ENCODE measurements at places on chromosomes 4 and X.

DNA sequence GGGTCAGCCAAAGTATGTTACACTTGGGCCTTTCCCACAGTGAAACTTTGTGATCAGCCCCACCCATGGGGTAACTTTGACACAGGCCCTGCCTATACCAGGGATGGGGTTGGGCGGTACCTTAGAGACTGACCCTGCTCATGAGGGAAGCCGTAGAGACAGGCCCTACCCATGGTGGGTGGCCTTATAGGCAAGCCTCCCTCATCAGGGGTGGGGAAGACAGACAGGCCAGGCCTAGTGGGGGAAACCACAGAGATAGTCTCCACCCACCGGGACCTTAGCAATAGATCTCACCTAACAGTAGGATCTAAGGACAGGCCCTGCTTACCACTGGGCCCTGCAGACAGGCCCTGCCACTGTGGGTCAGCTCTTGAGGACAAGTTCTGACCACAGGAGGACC is 6.8 kb downstream of the PLP2 start:
- no peak for DNase-seq

GRCh38 chr4:98203332-98204235 is 57.6 kb upstream of the RAP1GDS1 start:
- no peak for DNase-seq

DNA sequence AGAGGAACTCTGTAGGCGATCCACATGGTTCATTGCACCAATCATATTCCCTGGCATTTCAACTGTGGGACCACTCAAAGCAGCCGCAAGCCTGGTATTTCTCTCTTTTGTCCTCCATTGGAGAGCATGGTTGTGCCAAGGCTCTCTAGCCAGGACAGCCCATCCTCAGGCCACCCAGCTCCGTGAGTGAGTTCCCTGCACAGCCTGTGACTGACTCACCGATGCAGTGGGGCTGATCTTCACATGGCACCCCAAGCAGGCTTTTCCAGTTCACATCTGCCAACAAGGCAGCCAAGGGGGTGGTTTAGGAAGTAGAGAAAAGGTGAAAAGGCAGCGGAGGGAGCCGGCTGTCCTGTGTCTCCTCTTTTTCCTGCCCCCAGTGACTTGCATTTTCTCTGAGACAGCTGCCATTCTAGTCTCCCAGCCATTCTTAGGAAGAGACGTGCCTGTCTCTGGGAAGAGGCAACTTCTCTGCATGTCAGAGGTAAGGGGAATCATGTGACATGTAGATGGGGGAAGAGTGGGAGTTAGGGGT is 69.2 kb downstream of the MID1IP1 start:
- no peak for DNase-seq

GRCh38 chr4:31844350-31844749 is 1124.2 kb downstream of the PCDH7 start:
- DNase-seq, result no peak

GRCh38 chr4:38717604-38718003 is 53.6 kb downstream of the KLF3 start:
- no peak for DNase-seq

DNA sequence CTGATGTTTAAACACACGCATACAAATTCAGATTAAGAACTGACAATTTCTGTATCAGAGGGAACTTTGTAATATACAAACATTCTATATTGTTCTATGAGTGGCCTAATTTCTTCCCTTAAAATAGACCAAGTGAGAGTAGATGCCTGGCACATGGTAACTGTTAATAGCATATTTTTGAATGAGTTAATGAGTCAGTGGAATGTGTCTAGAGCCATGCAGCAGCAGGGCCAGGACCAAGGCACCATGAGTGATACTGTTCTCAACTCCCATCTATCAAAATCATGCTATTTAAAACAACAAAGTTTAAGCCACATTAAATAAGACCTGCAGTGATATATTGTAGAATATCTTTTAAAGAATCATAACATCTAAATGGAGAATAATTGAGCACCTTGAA is 98.3 kb downstream of the ARHGAP24 start:
- DNase-seq, result no peak

DNA sequence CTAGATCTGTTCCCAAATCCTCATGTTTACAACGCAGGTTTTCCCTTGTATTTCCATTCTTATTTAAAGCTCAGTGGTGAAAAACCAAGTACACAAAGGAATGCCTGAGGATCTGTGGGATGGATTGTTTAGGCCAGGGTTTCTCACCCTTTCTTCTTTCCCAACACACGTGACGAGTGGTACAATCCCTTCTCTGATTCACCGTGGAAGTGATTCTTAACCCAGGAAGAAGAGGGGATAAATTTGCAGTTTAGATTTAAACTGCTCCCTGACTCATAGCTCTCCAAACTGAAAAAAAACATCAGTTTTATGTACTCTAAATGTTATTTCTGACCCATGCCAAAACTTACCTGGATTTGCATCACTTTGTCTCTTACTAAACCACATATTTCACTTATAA is 17.0 kb downstream of the PAQR3 start:
- no peak for DNase-seq

- DNase-seq, result no peak
These were observed 3.9 kb upstream of the SULT1B1 start for GRCh38 chr4:69764311-69764710.

GRCh38 chrX:3286196-3286945 is 60.1 kb downstream of the MXRA5 start:
- no peak for DNase-seq

DNA sequence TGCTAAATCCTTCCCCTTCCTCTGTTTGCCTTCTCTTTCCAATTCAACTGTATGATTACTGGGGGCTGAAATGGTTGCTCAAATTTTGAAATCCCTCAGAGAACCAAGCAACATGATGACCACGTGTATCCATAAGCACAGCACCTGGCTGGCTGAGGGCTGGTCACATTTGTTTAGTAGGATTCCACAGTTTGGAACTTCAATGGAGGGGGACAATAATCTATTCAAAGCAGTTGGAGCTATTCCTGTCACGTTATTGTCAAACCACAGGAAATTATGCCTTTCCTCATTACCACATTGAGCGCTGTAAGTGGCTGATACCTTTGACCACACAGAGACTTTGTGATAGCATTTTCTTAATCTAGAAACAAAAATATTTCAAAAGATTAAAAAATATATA is 7.0 kb downstream of the TMSB4X start:
- no peak for DNase-seq

DNA sequence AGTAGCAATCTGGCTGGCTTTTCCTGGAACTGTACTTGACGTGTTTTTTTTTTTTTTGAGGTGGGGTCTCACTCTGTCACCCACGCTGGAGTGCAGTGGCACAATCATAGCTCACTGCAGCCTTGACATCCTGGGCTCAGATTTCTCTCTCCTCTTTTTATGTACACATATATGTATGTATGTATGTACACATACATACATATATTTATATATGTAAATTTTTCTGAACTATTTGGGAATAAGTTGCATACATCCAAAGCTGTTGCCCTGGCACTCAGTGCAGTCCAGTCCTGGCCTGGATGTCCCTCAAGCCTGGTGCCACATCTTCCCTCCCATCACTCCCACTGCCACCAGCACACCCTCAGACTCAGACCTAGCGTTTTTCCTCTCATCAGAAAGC is 89.0 kb upstream of the SHISA3 start:
- no peak for DNase-seq

DNA sequence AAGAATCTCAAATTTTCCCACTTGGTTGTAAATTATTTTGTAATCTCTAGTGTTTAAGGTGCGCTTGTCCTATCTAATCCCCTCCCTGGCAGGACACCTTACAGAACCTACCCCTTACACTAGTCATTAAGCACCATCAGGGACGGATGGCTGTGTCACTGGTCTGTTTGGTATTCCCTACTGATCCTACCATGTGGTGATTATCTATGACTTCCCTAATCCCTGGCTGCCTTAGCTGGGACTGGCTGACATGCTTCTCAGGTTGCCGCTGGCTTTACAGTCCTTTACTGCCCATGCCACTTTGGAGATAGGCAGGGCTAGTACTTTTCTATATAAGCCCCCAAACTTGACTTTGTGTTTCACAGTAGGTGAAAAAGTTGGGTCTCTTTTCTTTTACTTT is 58.6 kb downstream of the ELOVL6 start:
- no peak for DNase-seq

- no peak for DNase-seq
These were observed 26.6 kb upstream of the MAML3 start for GRCh38 chr4:140180577-140180976.

- DNase-seq, result no peak
These were observed 5.5 kb downstream of the CASP3 start for GRCh38 chr4:184643731-184644130.

- DNase-seq, result no peak
These were observed 158.1 kb downstream of the DTHD1 start for GRCh38 chr4:36439556-36439955.

GRCh38 chr4:61011051-61011450 is 189.1 kb upstream of the ADGRL3 start:
- no peak for DNase-seq

DNA sequence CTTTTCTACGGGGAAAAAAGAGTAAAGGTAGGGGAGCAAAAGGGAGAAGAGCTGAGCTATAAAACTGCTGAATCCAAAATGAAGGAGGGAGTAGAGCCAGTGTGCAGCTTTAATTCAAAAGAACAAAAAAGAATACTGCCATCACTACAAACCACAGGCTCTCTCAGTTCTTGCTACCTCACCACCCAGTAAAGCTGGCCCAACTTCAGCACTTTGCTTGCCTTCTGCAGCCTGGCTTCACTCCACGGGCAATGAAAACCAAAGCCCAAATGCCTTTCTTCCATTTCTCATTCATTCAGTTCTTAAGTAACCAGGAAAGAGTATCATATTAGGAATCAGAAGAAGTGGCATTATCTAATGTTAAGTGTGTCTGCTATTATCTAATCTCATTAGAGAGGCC is 376.8 kb downstream of the BCOR start:
- DNase-seq, result no peak

- no peak for DNase-seq
These were observed 38.6 kb upstream of the AGA start for GRCh38 chr4:177480795-177481194.

DNA sequence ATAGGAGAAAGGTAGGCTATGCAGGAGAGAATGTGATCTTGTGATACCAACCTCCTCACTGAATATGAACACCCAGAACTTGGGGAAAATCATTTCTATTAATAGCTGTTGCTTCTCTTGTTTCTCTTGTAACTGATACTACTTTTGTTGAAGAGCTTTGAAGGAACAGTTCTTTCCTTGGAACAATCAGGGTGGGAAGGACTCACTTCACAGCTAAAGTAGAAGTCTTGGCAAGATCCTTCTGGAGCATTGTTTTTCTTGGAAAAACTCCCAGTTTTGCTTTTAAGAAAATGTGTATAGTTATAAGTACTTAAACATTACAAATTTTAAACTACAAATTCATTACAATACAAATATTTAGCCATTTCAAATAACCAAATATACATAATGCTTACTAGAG is 19.1 kb upstream of the XK start:
- no peak for DNase-seq

GRCh38 chr4:102308032-102308799 is 37.1 kb downstream of the SLC39A8 start:
- no peak for DNase-seq

DNA sequence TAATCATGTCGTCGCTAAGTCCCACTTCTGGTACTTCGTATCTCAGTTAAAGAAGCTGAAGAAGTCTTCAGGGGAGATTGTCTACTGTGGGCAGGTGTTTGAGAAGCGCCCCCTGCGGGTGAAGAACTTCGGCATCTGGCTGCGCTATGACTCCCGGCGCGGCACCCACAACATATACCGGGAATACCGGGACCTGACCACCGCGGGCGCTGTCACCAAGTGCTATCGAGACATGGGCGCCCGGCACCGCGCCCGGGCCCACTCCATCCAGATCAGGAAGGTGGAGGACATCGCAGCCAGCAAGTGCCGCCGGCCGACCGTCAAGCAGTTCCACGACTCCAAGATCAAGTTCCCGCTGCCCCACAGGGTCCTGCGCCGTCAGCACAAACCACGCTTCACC is 11.3 kb downstream of the PNCK start:
- DNase-seq, result peak; percentile 28

DNA sequence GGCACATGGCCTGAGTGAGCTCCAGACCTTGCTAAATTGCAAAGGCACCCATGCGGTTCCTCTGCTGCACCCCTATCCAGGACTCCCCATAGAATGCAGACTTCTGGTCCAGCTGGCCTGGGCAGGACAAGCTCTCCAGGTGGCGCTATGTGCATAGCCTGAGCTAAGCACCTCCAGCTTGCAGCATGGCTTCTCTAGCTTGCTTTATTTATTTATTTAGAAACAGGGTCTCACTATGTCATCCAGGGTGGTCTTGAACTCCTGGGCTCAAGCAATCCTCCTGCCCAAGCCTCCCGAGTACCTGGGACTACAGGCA is 5.5 kb upstream of the WFS1 start:
- peak; percentile 48 for DNase-seq

GRCh38 chrX:152876931-152877840 is 20.7 kb upstream of the ZNF185 start:
- no peak for DNase-seq

- no peak for DNase-seq
These were observed 25.2 kb downstream of the NYX start for GRCh38 chrX:41472231-41472815.

GRCh38 chr4:62193761-62194160 is 993.6 kb downstream of the ADGRL3 start:
- no peak for DNase-seq

DNA sequence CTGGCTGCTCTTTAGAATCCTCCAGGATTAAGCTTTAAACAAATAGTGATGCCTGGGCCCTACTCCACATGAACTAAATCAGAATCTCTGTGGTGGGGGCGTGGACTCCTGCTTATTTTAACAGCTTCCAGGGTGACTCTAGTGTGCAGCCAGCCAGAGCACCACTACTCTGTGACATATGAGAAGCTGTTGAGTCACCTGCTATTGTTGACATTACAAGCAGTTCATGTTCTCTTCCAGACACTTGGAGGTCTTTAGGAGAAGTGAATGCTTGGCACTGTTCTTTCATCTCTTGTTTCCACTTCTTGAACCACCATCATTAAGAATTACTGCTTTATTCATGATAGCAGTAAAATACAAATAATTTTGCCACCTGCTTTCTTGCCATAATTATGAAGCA is 426 bp upstream of the C4orf51 start:
- DNase-seq, result no peak

DNA sequence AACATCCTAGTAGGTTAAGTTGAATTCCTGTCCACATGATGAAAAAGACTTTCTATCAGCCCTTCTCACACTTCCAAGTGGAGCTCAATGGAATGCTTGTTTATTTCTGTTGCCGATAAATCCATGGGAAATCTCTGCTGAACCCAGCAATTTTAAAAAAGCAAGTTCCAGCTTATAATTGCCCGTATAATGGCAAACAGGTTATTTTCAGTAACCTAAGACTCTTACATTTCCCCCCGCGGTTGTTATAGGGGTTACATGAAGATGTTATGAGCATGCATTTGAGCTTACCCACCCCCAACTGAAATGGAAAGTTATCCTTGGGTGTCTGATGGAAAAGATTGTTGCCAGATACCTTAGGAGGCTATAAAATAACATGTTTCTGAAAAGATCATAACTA is 136.2 kb downstream of the PALLD start:
- DNase-seq, result no peak

Data from T-helper 1 cell (primary cell).